ENCODE measurements at places on chromosomes 1 and 21.
A peak's percentile ranks its signal among the peaks of the same experiment; 100 is the strongest.

DNA sequence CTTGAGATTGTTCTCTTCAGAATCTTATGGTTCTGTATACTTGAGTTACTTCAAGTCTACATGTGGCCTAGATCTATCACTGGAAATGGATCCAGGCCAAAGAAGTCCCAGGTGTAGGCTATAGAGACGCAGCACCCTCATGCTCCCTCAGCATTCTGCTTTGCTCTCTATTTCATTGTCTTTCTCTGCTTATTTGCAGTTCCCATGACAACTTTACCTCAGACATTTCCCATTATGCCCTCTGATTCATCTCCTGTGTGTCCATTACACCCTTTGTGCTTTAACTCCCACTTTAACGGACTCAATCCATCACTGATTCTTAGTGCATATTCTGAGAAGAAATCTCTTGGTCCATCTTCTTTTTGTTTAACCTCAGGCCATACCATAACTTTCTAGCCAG, 236.9 kb upstream of the NRIP1 start:
- DNase-seq, result no peak

- DNase-seq, result no peak
Measured at GRCh38 chr1:12215118-12215961, 14.5 kb upstream of the VPS13D start.

DNA sequence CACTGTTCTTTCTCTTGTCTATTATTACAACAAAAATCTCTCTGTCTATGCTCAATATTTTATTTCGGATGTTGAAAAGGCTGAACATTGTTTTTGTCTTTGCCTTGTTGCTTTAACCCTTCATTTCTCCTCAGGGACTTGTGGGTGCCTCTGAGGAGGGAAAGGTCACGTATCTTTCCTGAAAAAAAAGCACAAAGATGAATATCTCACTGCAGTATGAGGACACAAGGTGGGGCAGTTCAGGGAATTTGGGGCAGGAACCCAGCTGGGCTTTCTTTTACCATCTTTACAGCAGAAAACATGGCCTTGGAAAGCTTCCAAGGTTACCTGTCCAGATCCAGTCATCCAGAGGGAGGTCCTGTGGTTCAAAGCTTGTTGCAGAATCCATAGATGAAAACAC, 99.1 kb upstream of the LPGAT1 start:
- no peak for DNase-seq

DNA sequence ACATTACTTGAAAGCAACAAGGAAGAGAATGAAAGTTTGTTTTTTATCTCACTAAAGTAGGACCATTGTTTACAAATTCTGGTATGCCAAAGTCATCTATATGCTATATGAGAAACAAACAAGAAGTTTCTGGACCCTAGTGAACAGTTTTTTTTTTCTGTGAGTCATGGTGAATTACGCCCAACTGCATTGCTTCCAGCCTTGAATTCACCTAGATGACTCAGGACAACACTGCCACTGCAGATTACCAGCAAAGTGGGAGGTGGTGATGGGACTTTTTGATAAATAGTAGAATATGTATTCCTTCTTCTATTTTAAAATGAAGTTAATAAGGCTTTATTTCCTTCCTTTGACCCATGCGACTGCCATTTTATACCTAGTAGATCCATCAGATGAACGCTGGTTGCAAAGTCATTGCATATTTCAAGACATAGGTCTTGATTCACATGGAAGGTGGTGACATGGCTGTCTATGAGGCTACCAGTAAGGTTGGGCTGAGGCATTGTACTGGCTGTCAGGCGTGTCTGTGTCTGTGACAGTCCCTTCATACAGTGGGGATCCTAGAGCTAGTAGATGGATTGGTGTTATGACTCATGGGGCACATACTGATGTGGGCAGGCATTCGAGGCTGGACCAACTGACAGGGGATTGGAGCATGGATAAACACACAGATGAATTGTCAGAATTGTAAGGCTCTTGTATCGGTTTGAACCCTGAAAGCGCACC, 49.1 kb upstream of the APOBEC4 start:
- DNase-seq, result no peak

DNA sequence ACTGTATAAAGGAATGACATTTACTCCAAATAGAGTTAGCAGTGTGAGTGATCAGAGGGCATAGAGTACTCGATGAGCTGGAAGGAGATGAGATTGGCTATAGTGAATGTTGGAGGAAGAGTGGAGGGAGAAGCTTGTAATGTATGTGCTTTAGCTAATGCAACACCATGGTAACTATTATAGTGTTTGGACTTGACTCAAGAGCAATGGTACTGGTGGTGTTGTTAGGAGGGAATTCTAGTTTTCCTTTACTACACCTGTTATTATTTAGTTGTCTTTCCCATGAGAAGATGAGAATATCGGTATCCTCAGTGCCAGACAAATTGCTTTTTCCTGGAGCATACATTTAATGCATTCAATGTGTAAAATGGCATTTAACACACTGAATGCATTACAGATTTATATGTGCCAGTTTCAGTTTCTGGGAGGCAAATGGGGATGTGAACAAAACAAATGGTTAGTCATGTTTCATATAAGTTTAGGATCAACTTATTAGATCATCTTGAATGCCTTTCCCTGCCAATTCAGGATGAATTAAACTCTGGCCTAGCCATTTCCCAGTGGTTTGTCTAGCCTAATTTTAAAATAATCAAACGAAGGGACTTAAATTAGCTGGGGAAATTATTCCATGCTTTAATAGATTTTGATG, 291.1 kb upstream of the ADAMTS5 start:
- no peak for DNase-seq

GRCh38 chr1:160168016-160168415, 16.6 kb downstream of the ATP1A4 start:
- DNase-seq, result no peak

DNA sequence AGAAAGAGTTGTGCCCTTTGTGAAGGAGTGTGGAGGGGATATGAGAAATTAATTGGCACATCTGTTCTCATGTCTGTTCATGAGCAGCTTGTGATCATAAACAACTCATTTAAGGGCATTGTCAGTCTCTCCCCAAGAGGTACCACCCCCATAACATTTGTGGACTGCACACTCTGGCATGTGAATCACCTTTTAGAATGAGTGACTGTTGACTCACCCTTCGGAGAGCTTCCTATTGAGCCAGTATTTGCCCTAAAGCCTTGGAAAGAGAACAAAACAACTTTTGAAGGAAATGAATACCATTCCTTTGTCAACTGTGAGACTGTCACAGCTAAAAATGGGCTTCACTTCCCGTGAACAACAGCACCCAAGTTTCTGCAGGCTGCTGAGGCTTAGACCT, 27.5 kb upstream of the MYSM1 start:
- no peak for DNase-seq

GRCh38 chr1:181344091-181344490, 139.2 kb upstream of the CACNA1E start:
- DNase-seq, result no peak

- DNase-seq, result peak; percentile 39
Measured at GRCh38 chr1:110083866-110084226, 13.4 kb upstream of the ALX3 start.

GRCh38 chr1:244552336-244552735, 91.3 kb downstream of the CATSPERE start:
- no peak for DNase-seq

DNA sequence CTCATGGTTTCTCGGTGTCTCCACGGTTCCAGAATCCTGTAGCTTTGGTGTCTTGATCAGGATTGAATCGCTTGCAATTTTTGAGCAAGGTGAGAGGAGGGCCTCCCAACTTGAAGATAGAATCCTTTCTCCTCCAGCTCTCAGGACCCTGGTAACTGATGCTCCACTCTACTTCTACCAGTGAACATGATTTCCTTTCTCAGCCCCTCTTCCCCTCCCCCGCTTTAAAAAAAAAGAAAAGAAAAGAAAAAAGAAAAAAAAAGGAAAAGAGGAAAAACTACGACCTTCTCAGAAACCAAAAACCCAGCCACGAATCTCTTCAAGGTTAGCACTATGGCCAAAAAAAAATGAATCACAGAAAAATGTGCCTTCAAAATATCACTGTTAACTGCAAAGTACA, 1.2 kb downstream of the ARHGEF11 start:
- DNase-seq, result no peak

- DNase-seq, result no peak
Measured at GRCh38 chr1:104592926-104593325, 843.2 kb downstream of the AMY1C start.

GRCh38 chr1:59377350-59377904, 80.5 kb downstream of the FGGY start:
- no peak for DNase-seq

DNA sequence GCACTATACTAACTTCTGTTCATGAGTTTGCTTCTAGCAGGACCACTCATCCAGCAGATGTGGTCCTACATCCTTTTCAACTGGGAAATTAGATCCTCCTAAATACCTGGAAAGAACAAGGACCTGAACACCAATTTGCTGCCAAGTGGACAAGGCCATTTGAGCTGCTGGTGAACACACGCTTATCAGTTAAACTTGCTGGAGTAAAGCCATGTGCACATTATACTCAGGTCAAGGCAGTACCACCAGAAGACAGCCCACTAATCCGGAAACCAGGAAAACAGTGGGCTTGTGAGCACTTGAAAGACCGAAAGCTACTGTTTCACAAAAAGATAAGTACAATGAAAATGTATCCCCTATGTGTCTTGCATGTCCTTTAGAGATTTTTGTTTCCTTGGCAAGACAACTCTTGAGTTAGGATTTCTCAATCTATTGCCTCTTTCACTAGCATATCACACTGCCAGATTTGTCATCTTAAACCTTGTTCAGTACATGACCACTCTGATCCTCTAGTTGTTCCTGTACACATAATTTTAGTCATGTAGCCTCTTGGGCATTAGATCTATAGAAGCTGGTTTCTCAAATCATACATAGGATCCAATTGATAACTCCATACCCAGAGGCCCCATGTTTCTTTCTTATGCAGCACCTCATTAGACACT, 4.5 kb upstream of the REN start:
- DNase-seq, result no peak

DNA sequence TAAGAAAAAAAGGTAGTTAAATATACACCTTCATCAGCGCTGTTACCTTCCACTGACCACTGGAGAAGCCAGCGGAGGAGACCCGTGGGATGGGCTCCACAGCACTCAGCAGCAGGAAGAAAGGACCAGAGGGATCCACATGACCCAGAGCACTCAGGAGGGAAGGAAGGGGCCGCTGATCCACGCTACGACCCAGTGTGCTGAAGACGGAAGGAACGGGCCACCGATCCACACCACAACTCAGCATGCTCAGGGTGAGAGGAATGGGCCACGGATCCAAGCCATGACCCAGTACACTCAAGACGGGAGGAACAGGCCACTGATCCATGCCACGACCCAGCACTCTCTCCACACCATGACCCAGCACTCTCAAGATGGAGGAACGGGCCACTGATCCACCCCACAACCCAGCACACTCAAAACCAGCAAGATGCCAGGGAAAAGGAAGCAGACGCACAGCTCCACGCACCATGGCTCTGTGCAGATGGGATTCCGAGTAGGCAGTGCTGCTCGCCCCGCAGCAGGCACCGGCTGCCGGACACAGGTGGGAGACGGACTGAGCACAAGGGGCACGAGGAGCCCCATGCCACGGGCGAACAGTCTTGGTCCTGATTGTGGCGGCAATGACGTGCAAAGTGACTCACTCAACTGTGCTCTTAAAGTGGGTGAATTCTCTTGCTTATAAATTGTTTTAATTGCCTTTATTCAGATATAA, 8.7 kb downstream of the WRAP73 start:
- DNase-seq, result no peak
